ENCODE measurements at places on chromosomes 5 and 9.

GRCh38 chr9:109442716-109443115 lies 55.4 kb downstream of the PTPN3 start:
- DNase-seq = no peak

DNA sequence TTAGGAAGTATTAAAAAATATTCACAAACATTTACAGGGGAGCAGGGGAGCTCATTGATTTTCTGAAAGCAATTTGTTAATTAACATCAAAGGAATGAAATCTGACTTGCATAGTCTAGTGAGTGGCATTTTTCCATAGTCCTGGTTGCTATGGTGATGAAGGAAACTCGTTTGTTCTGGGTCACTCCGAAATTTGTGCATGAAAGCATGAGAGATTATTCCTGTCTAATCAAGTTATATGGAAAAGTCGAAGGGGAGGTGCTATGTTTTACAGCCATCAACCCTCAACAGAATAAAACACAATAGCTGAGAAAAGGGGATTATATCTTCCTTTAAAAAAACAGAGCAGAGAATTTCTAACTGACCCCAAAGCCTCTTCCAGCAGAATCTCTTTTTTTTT lies 1495.7 kb upstream of the WWC1 start:
- DNase-seq = no peak

- DNase-seq = peak; percentile 79
Observed at GRCh38 chr5:81579262-81579924, 171.5 kb downstream of the SSBP2 start.

- DNase-seq = no peak
Observed at GRCh38 chr9:132630811-132631210, 39.0 kb downstream of the DDX31 start.

GRCh38 chr5:16536818-16537217 lies 71.2 kb upstream of the ZNF622 start:
- DNase-seq = no peak
